ENCODE measurements at places on chromosomes 13 and 19. TPM values are rescaled to one million over a fixed set of nuclear protein-coding genes. Genes with fewer than 3 reads are reported as not detected.

- no peak overlapping the region for H3K27ac ChIP-seq
- no peaks in the 10 kb centered on the region for H3K4me1 ChIP-seq
- no peaks in the 10 kb centered on the region for H3K36me3 ChIP-seq
- DNase-seq = no peak
- no peaks in the 10 kb centered on the region for H3K27me3 ChIP-seq
- H3K4me3 ChIP-seq = no peak overlapping the region
These were observed 238.2 kb downstream of the LIG4 start for GRCh38 chr13:107977071-107977574.

Gene ELSPBP1
- total RNA-seq = not detected

Gene C19orf12
- total RNA-seq = 19.2 TPM

Gene KHSRP
- total RNA-seq = 173 TPM

DNA sequence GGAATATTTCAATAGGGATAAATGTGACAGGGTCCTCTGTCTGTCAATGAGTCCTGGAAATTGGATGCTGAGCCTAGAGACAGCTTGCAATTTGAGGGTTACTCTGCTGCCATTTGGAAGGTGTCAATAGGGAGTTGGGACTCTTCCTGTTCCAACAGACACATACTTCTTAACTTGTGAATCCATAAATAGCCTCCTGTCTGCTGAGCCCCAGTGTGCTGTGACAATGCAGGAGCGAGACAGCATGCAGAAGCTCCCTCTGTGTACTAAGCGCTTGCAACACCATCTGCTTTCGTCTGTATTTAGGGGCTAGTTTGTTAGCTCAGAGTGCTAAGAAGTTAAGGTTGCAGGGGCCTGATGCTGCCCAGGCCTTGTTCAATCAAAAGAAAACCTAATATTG, 58.5 kb upstream of the GPR12 start:
- H3K36me3 ChIP-seq = no peaks in the 10 kb centered on the region
- no peak overlapping the region for H3K27ac ChIP-seq
- DNase-seq = no peak
- no peaks in the 10 kb centered on the region for H3K4me1 ChIP-seq
- peaks cover 5% of the 10 kb centered on the region for H3K27me3 ChIP-seq

DNA sequence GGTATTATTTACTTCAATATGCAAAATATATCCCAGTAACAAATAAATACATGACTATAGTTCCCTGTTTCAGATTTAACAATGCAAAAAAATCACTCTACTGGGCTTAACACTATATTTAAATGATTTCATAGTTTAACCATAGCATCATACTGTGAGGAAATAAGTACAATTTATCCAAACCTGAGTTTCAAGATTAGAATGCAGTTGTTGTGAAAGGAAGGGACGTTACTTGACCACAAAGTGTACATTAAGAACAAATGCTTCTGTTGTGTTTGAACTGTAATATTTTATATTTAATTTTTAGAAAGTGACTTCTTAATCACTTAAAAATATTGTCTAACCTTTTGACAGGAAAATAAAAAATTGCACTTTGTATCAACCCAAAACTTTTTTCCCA, 1747.9 kb upstream of the SPRY2 start:
- no peaks in the 10 kb centered on the region for H3K27me3 ChIP-seq
- no peak overlapping the region for H3K4me3 ChIP-seq
- H3K27ac ChIP-seq = no peak overlapping the region
- DNase-seq = no peak

DNA sequence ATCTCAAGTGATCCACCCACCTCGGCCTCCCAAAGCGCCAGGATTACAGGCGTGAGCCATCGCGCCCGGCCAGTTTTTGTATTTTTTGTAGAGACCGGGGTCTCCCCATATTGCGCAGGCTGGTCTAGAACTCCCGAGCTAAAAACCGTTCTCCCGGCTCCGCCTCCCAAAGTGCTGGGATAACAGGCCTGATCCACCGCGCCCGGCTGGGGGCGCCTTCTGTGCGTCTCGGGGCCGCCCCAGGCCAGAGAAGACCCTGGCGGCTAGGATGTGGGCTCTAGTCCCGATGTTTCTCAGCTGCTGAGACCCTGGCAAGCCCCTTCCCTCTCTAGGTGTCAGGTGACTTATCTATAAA, 3.6 kb downstream of the ARHGAP45 start:
- peaks cover 70% of the 10 kb centered on the region for H3K4me1 ChIP-seq
- peaks cover 8% of the 10 kb centered on the region for H3K27me3 ChIP-seq
- peak; percentile 48 for DNase-seq
- H3K4me3 ChIP-seq = no peak overlapping the region
- H3K36me3 ChIP-seq = peaks cover 23% of the 10 kb centered on the region
- no peak overlapping the region for H3K27ac ChIP-seq

Gene PEAK3
- total RNA-seq = 7.5 TPM

Gene NLRP4
- not detected for total RNA-seq

Gene ERCC1
- total RNA-seq = 41.6 TPM

DNA sequence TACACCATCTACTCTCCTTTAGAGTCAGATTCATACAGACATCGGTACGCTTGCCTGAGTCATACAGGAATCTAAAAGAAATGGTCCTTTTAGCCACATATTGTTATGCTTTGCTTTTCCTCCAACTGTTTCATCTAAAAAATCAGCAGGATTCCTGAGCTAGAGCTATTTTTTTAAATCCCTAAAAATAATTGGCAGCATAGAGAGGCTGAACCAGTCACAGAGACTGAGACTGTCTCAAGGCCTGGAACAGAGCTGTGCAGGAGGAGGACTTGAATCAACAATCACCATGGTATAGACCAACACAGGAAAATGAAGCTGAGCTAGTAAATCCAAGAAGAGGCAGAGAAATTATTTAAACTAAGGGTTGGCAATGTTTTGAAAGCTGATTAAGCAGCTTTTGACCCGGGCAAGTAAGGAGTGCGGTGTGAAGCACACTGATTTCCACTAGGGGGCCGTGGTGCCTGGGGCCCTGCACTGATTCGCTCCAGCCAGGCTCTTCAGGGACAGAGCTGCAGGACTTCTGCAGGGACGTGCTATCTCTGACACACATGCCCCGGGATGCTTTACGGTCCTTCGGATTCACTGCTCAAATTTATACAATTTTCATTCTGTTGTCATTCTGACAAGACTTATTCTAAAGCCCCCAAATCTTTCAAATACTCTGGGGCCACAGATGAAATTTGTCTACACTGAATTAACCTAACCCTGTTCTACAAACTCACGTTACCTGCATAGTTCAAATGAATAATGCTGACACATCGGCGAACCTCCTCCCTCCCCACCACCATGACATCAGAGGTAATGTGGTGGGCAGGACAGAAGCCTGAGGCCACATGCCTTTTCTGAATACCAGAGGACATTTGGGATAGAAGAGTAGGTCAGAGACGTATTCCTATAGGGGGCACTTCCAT, 87.6 kb upstream of the SLC15A1 start:
- no peaks in the 10 kb centered on the region for H3K27me3 ChIP-seq
- no peaks in the 10 kb centered on the region for H3K4me1 ChIP-seq
- H3K36me3 ChIP-seq = peaks cover 45% of the 10 kb centered on the region
- DNase-seq = peak; percentile 58
- no peak overlapping the region for H3K4me3 ChIP-seq
- no peak overlapping the region for H3K27ac ChIP-seq

DNA sequence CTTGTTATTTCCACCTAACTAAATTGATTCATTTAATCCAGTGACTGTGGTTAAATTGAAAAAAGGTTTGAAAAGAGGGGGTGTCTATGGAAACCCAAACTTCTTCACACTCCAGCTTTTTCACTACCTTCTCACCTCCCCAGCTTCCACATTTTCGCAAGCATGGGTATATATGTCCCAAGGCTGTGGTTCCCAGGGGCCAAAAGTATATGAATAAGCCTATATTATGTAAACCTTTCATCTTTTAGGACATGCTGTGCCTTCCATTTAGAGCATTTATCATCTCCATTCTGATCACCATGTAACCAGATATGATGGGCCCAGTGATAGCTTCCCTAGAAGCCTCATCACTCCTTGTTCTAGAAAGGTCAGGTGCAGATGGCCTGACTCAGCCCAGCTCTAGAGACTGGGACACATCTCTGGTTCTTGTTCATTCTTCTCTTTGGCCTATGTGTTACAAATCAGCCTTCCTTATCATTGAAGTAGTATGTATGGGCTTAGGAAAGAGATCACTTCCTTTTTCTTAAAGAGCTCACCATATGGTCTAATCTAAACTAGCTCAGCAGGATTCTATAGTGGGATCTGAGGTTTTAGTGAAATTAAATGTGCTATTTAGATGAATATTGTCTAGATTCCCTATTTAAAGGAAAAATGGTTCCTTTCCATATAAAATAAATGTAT, 19.5 kb upstream of the ARL11 start:
- H3K36me3 ChIP-seq = no peaks in the 10 kb centered on the region
- H3K27ac ChIP-seq = no peak overlapping the region
- no peak for DNase-seq

Gene PRR19
- total RNA-seq = 0.71 TPM

DNA sequence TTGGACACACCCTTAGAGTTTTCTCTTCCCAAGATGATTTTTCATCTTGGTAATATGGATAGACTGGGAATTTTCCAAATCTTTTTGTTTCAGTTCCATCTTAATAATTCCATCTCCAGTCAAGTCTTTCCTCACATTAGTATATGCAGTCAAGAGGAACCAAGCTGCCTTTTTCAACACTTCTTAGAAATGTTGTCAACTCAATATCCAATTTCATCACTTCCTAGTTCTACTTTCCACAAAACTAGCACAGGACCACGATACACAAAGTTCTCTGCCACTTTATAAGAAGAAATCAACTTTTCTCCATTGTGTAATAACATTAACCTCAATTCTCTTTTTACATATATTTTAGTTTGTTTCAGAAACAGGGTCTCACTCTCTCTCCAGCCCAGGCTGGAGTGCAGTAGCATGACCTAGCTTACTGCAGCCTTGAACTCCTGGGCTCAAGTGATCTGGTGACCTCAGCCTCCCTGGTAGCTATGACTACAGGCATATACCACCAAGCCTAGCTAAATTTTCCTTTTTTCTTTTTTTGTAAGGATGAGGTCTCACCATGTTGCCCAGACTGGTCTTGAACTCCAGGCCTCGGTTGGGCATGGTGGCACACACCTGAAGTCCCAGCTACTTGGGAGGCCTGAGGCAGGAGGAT, 15.5 kb downstream of the ZNF443 start:
- H3K4me1 ChIP-seq = no peaks in the 10 kb centered on the region
- no peaks in the 10 kb centered on the region for H3K27me3 ChIP-seq
- no peak for DNase-seq
- no peak overlapping the region for H3K27ac ChIP-seq
- peaks cover 2% of the 10 kb centered on the region for H3K36me3 ChIP-seq
- H3K4me3 ChIP-seq = no peak overlapping the region

- H3K27ac ChIP-seq = no peak overlapping the region
- H3K27me3 ChIP-seq = no peaks in the 10 kb centered on the region
- H3K4me3 ChIP-seq = no peak overlapping the region
- H3K36me3 ChIP-seq = peaks cover 31% of the 10 kb centered on the region
- peaks cover 26% of the 10 kb centered on the region for H3K4me1 ChIP-seq
These were observed 16.9 kb downstream of the KCTD15 start for GRCh38 chr19:33813391-33814101.

DNA sequence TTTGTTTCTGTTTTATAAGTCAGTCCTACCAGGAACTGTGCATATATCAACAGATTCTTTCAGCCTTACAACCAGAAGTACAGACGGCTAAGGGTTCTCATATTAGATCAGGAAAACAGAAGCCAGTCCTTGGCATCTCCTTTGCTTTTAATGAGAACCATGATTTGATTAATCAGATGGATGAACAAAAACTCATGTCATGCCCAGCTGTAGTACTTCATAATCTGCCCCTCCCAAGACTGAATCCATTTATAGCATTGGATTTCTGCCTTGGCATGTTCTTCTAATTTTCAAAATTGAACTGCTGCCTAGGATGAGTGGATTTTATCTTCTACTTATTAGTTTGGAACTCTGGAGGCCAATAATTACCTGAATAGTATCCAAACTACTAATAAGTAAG, 617.2 kb downstream of the SLITRK5 start:
- H3K4me1 ChIP-seq = no peaks in the 10 kb centered on the region
- DNase-seq = no peak
- H3K27me3 ChIP-seq = no peaks in the 10 kb centered on the region
- no peak overlapping the region for H3K27ac ChIP-seq
- no peak overlapping the region for H3K4me3 ChIP-seq
- no peaks in the 10 kb centered on the region for H3K36me3 ChIP-seq

Gene CPAMD8
- total RNA-seq = 54.3 TPM

Gene KLK3
- not detected for total RNA-seq

GRCh38 chr19:12949363-12950283, 4.0 kb downstream of the RAD23A start:
- no peaks in the 10 kb centered on the region for H3K27me3 ChIP-seq
- H3K36me3 ChIP-seq = peaks cover 78% of the 10 kb centered on the region
- H3K27ac ChIP-seq = no peak overlapping the region
- no peak overlapping the region for H3K4me3 ChIP-seq
- no peak for DNase-seq

DNA sequence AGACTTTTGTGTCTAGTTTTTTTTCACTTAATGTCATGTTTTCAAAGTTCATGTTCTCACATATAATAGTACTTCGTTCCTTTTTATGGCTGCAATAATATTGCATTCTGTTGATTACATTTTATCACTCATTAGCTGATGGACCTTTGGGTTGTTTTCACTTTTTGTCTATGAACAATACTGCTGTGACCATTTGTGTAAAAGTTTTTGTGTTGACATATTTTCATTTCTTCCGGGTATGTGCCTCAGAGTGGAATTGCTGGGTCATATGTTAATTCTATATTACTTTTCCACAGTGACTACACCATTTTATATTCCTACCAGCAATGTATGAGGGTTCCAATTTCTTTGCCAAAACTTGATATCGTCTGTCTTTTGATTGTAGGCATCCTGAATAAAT, 85.8 kb upstream of the MLNR start:
- no peak overlapping the region for H3K4me3 ChIP-seq
- peaks cover 78% of the 10 kb centered on the region for H3K36me3 ChIP-seq
- no peak overlapping the region for H3K27ac ChIP-seq
- no peaks in the 10 kb centered on the region for H3K4me1 ChIP-seq

- no peaks in the 10 kb centered on the region for H3K27me3 ChIP-seq
- H3K36me3 ChIP-seq = no peaks in the 10 kb centered on the region
- no peaks in the 10 kb centered on the region for H3K4me1 ChIP-seq
- no peak overlapping the region for H3K4me3 ChIP-seq
- no peak for DNase-seq
These were observed 77.0 kb upstream of the ZNF507 start for GRCh38 chr19:32268381-32268780.
